ENCODE measurements at places on chromosomes 1 and 21.
A peak's percentile ranks its signal among the peaks of the same experiment; 100 is the strongest.

- no peak for DNase-seq
These were observed 3.0 kb upstream of the TNFRSF4 start for GRCh38 chr1:1216770-1217620.

GRCh38 chr1:109750241-109750882 is 9.5 kb upstream of the GSTM3 start:
- no peak for DNase-seq

GRCh38 chr21:42991992-42992740 is 17.8 kb downstream of the PKNOX1 start:
- no peak for DNase-seq

DNA sequence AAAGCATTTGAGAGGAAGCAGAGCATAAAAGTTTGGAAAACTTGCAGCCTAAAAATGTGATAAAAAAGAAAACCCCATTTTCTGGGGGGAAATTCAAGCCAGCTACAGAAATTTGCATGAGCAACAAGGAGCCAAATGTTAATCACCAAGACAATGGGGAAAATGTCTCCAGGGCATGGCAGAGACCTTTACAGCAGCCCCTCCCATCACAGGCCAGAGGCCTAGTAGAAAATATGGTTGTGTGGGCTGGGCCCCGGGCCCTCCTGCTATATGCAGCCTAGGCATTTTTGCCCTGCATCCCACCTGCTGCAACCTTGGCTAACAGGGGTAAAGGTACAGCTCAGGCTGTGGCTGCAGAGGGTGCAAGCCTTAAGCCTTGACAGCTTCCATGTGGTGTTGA is 299.6 kb upstream of the NCAM2 start:
- no peak for DNase-seq

- no peak for DNase-seq
These were observed 171.6 kb upstream of the EDN2 start for GRCh38 chr1:41656068-41656467.

DNA sequence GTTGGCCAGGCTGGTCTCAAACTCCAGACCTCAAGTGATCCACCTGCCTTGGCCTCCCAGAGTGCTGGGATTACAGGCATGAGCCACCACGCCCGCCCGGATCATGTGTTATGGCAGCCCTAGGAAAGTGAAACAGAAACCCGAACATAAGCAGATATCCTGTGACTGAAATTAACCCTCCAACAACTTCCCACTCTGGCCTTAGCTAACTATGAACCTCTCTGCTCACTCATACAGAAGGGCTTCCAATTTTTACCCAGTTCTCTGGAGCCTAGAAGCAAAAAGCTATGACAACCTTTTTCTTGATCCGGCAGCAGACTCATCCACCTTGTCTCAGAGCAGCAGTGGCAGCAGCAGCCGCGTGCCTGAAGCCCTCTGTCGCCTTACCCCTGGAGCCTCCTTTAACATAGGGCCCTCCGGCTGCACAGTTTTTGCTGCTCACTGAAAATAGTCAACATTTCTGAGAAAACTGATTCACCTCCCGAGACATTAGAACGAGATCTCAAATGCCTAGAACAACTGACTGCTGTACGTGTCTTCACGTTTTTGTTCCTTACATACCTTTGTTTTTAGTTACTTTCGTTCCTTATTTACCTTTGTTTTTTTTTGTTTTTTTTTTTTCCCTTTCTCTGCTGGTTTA is 9.3 kb downstream of the CBR1 start:
- no peak for DNase-seq

DNA sequence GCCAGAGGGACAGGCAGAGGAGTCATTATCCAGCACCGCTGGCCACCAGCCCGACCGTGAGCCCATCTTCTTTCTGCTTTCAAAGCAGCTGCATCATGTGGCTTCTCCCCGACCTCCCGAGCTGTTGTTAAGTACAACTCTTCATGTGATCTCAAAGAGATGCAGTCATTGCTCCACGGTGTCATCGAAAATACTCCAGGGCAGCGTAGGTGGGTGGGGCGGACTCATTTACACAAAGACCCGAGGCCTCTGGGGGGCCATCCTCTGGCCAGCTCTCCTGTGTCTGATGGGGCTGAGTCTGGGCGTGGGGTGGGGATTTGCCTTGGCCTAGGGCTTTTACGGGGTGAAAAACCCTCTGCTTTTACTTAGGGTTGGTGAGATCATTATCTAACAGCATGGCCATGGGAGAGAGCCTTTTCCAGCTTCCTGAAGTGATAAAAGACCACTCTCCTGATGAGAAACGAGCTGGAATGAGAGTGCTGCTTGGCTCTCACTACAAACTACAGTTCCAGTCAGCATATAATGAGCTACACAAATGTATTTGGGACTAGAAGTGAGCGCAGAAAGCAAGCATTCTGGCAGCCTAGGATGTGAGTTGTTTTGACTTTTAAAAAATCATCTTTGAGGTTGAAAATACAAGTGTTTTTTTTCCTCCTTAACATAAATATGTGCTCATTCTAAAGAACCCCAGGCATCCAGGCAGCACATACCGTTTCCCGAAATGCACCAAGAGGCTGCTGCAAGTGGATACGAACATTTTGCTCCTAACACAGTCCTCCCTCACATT is 165.0 kb downstream of the RHOU start:
- no peak for DNase-seq

DNA sequence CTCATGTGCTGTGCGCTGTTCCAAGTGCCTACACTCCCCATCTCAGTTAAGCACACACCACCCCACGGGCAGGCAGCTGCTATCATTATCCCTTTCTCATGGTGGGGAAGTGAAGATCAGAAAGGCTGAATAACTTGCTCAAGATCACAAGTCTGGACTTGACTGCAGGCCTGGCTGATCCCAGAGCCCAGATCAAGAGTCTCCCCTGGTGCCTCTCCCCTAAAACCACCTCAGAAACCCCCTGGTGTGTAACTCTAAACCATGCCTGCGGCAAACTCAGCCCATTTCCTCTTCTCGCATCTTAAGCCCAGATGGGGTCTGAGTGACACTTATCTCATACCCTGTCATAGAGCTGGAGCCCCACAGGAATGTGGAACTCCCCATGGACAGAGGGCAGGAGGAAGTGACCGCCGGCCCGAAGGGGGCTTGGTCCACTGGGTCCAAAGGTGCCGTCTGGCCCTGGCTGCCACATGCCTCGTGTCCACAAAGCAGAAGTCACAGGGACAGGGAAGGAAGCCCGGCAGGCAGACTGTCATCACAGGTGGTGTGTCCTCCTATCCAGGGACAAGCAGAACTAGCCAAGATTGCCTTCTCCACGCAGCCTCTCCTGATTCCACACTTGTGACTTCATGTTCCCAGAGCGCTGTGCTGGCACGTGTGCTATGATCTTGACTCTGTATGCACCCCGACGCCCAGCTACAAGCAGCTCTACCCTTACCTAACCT is 92.1 kb downstream of the SYF2 start:
- DNase-seq = no peak

DNA sequence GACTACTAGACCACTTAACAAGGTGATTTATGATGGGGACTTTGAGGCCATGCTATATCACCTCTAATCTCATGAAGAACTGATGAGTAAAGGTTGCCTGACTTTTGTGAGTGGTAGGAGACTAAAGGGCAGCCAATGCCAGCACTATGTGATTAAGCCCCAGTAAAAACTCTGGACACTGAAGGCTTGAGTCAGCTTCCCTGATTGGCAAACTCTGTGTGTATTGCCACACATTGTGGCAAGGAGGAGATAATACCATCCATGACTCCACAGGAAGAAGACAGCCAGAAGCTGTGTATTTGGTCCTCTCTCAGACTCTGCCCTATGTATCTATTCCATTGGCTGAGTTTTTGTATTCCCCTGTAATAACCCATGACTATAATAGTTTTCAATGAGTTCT is 413.3 kb upstream of the ZRANB2 start:
- DNase-seq = no peak

GRCh38 chr1:85134583-85135391 is 66.0 kb downstream of the SYDE2 start:
- peak; percentile 8 for DNase-seq

DNA sequence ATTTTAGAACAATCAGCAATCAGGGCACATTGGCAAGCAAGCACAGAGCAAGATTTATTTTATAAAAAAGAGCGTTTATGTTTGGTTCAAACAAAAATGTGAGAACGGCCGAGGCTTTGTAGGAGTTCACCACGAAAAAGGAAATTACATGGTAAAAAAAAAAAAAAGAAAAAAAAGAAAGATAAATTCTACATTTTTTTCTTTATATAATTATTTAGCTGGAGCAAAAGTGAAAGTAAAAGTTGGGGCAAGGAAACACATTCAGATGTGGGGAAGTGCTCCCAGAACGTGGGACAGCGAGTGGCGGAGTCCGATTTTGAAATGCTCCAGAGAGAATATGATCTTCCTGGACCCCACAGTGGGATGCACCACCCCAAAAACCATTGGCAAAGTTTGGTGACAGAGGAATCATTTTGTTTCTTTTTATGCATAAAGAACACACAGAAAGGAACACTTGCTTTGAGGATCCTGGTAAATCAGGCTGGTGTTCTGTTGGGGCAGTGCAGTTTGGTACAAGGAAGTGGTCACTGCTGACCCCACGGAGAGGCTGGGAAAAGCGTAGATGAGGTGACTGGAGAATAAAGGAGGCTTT is 16.3 kb upstream of the ATP5PO start:
- DNase-seq = no peak

DNA sequence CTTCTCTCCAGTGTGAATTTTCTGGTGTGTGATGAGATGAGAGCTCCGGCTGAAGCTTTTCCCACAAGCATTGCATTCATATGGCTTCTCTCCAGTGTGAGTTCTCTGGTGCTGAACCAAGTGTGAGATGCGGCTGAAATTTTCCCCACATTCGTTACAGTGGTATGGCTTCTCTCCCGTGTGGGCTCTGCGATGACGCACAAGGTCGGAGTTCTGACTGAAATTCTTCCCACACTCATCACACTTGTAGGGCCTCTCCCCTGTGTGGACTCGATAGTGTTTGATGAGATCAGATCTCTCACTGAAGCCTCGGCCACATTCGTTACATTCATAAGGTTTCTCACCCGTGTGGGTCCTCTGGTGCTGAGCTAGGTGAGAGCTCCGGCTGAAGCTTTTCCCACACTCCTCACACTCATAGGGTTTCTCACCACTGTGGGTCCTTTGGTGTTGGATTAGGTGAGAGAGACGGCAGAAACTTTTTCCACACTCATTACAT is 7.4 kb downstream of the ZNF436 start:
- DNase-seq = no peak

GRCh38 chr1:97245026-97245425 is 523.4 kb downstream of the PTBP2 start:
- DNase-seq = no peak

DNA sequence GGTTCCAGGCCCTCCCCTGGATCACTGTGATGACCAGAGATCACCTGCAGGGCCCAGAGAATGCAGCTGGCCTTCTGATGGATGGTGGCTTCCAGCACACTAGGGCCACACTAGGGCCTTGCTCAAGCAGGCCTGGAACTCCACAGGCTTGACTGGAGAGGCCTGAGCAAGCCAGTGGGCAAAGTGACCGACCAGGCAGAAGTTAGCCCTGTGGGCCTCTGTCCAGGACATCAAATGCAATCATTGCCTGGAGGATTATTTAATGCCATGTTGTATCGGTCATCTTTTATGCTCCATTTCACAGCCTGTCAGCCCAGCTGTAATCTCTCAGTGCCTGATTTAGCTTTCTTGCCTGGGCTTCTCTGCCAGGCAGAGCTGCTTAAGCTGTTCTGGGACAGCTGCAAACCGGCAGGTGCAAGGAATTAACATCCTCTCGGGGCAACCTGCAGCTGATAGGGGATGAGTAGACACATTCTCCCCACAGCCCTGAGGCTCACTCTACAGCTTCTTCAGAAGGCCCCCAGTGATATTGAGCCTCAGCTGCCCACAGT is 17.7 kb downstream of the NENF start:
- DNase-seq = peak; percentile 81

DNA sequence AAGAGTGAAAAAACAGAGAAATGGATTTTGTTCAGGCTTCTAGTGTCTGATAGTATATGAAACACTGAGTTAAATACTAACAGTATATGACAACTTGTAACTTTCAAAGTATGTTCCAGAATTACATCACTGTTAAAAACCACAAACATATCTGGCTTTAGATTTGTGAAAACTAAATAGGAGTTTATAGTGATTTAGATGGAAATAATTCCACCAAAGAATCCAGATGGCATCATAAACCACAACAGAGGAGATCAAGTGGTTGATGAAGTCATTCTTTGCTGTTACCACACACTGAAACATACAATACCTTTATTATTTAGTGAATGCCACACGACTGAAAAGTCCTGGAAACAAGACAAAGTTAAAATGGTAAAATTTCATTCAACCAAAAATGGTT is 37.2 kb downstream of the ALG14 start:
- DNase-seq = no peak

DNA sequence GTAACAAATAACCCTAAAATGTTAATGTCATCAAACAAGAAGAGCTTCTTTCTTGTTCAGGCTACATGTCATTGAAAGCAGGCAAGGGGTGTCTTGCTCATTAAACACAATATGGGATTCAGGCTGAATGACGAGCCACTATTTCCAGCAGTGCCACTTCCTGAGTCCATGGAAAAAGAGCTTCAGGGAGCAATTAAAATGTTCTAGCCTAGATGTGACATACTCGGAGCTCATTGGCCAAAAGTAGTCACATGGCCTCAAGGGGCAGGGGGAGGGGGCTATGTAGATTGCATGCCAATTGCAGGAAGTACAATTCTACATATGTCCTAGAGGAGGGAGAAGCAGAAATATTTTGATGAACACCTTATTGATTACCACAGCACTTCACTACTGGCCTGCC is 685.3 kb upstream of the ADGRL2 start:
- DNase-seq = no peak

- DNase-seq = no peak
These were observed 18.8 kb downstream of the PKNOX1 start for GRCh38 chr21:42993051-42993712.

- no peak for DNase-seq
These were observed 7.9 kb downstream of the KYAT3 start for GRCh38 chr1:88984569-88984968.

- no peak for DNase-seq
These were observed 1.2 kb downstream of the RGL1 start for GRCh38 chr1:183806125-183806524.

DNA sequence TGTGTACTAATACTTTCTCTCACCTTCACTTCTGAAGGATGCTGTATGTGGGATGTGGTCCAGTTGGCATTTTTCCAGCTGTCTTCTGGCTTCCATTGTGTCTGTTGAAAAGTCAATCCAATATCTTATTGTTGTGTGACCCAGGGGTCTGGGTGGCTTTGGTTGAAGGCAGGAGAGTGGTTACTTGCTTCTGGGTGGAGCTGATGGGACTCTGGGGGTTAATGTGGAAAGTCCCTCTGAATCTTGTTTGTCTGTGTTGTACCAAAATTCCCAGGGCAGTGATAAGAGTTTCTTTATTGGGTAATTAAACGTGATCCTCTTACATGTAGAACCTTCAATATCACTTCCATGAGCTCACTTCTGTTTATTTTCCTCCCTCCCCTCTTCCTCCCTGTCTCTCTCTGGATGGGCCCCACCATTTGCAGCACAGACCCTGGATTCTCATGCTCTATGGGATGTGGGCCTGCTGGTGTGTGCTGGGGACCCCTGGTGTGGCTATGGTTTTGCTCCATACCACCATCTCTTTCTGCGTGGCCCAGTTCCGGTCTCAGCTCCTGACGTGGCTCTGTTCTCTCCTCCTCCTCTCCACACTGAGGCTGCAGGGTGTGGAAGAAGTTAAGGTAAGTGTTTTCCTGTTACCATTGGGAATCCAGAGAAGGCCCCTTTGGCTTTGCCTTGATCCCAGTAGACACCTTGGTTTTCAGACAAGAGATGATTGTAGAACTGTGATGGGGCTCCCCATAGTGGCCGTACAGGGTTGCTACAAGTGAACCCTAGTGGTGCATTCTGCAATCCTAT is 71.5 kb downstream of the HHAT start:
- DNase-seq = peak; percentile 11
